ENCODE measurements at places on chromosomes 11 and 22. TPM values are rescaled to one million over a fixed set of nuclear protein-coding genes. Genes with fewer than 3 reads are reported as not detected.

DNA sequence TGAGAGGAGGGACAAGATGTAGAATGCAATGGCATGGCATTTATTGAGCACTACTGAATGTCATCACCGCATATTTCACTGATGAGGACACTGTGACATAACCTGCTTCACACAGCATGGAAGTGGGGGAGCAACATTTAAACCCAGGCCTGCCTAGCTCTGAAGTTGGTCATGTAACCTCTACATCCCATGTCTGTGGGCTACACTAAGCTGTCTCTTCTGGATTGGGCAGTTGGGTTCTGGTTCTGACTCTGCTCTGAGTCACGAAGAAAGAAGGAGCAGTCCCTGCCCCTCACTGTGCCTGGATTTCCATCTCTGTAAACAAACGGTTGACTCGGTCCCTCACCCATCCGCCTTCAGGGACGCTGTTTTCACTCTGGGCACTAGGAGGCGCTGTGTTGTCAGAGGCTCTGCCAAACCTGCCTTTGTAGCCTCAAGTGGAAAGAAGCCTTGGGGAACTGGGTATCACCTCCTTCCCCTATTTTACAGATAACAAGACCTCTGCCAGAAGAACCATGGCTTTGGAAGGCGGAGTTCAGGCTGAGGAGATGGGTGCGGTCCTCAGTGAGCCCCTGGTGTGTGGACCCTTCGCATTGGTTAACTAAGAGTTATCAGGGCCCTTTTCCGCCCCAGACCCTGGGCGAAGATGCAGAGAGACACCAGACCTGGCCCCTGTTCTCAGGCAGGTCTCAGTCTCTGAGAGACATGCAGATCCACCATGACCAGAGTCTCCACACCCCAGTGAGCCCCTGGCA is 12.7 kb upstream of the ARHGEF17 start:
- no peak overlapping the region for H3K4me3 ChIP-seq
- no peaks in the 10 kb centered on the region for H3K4me1 ChIP-seq
- no peaks in the 10 kb centered on the region for H3K27me3 ChIP-seq
- no peaks in the 10 kb centered on the region for H3K36me3 ChIP-seq
- H3K27ac ChIP-seq = no peak overlapping the region

- H3K36me3 ChIP-seq = peaks cover 96% of the 10 kb centered on the region
- H3K4me1 ChIP-seq = no peaks in the 10 kb centered on the region
- no peak overlapping the region for H3K27ac ChIP-seq
These were observed 7.8 kb downstream of the HNRNPUL2 start for GRCh38 chr11:62719302-62719978.

- peak overlapping the region; percentile 53 for H3K27ac ChIP-seq
- no peak overlapping the region for H3K4me3 ChIP-seq
- no peaks in the 10 kb centered on the region for H3K27me3 ChIP-seq
These were observed 18.7 kb downstream of the SYNGR1 start for GRCh38 chr22:39368461-39368911.

DNA sequence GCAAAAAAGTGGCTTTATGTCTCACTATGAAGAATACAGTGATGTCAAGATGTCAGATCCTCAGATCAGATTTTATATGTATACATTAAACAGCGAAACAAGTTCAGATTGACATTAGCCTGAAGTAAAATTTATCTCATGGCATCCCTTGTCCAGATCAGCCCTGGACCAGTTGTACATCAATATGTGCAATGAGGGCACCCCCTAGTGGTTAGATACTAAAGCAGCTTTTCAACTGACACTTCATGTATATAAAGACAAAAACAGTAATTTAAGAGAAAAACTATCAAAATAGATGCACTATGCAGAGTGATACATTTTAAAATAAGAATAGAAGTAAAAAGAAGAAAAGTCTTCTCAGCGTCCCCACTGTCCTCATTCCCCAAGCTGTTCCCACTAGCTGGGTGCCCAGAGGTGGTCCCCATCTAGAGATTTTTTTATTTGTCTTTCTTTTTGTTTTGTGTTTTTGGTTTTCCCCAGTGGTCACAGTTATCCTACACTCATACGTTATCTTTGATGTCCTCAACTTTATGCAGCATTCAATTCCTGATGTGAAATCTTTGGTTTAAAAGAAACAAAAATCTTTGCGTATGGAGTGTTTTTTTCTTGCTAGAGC is 2193.4 kb upstream of the RAG2 start:
- no peaks in the 10 kb centered on the region for H3K4me1 ChIP-seq
- H3K27me3 ChIP-seq = no peaks in the 10 kb centered on the region
- H3K4me3 ChIP-seq = no peak overlapping the region
- H3K27ac ChIP-seq = no peak overlapping the region
- H3K36me3 ChIP-seq = no peaks in the 10 kb centered on the region

- H3K27me3 ChIP-seq = no peaks in the 10 kb centered on the region
- H3K4me3 ChIP-seq = no peak overlapping the region
These were observed 1032.7 kb upstream of the TENM4 start for GRCh38 chr11:80473562-80473961.

- H3K4me3 ChIP-seq = no peak overlapping the region
- no peaks in the 10 kb centered on the region for H3K4me1 ChIP-seq
- no peaks in the 10 kb centered on the region for H3K27me3 ChIP-seq
- DNase-seq = peak; percentile 5
These were observed 4.3 kb downstream of the ATL3 start for GRCh38 chr11:63666874-63667273.

GRCh38 chr11:8267831-8268529 is 4.3 kb upstream of the LMO1 start:
- H3K4me3 ChIP-seq = peak overlapping the region; percentile 60
- H3K27ac ChIP-seq = no peak overlapping the region
- peaks cover 3% of the 10 kb centered on the region for H3K4me1 ChIP-seq
- peak; percentile 70 for DNase-seq

DNA sequence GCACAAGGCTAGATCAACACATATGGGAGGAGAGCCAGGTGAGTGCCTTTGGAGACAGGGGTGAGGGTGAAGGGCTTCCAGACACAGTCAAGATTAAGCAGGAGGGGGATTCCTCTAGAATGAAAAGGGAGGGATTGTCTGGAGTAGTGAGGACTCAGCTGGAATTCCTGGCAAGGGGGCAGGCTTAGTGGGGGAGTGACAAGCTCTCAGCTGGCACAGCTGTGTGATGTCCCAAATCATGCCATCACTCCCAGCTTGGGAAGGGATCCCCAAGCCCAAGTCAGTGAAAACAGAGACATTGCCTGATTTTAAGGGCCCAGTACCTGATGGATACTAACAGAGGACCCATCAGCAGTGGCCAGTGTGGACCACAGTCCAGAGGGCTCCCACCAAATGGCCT is 119.0 kb downstream of the MPPED2 start:
- no peaks in the 10 kb centered on the region for H3K27me3 ChIP-seq
- H3K27ac ChIP-seq = no peak overlapping the region
- H3K4me1 ChIP-seq = no peaks in the 10 kb centered on the region
- no peak for DNase-seq

DNA sequence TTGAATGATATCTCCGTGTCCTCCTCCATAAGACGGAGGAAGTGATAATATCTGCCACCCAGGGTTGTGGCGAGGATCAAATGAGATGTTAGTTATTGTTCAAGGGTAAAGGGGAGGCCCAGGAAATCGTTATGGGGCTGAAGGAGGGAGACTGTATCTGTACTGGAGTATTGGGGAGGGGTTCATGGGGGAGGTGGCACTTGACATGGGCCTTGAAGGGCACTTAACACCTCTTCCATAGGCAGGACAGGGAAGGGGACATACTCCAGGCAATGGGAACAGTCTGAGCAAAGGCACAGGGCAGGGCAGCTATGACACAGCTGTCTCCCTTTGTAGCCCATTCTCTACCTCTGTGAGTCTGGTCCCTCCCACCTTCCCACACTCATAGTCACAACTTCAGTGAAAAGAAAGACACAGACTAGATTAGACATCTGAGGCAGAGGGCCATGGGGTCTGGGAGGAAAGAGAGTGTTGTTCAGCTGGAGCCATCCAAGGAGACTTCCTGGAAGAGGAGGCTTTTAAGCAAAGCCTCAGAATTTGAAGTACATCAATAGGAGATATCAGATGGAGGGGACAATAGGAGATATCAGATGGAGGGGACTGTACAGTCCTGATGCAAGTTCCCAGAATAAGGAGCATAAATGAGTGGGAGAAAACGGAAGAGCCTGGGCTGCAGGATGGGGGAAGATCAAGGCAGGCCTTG is 15.8 kb upstream of the DGKZ start:
- H3K4me1 ChIP-seq = peaks cover 6% of the 10 kb centered on the region
- DNase-seq = no peak
- no peaks in the 10 kb centered on the region for H3K36me3 ChIP-seq

Gene APOBEC3B
- 4.1 TPM for total RNA-seq

GRCh38 chr11:125342281-125342930 is 153.7 kb downstream of the FEZ1 start:
- H3K27me3 ChIP-seq = peaks cover 6% of the 10 kb centered on the region
- H3K27ac ChIP-seq = no peak overlapping the region
- no peaks in the 10 kb centered on the region for H3K36me3 ChIP-seq
- H3K4me3 ChIP-seq = no peak overlapping the region
- no peak for DNase-seq

Gene CD248
- total RNA-seq = 0.38 TPM

- H3K27ac ChIP-seq = no peak overlapping the region
- no peak for DNase-seq
- H3K4me1 ChIP-seq = peaks cover 3% of the 10 kb centered on the region
These were observed 42.4 kb upstream of the RCE1 start for GRCh38 chr11:66800720-66801428.

Gene TLCD5
- total RNA-seq = 13.9 TPM

Gene GLYATL1
- total RNA-seq = 13.1 TPM

Gene EFEMP2
- total RNA-seq = 111 TPM

Gene ADAMTS15
- total RNA-seq = 1.0 TPM

DNA sequence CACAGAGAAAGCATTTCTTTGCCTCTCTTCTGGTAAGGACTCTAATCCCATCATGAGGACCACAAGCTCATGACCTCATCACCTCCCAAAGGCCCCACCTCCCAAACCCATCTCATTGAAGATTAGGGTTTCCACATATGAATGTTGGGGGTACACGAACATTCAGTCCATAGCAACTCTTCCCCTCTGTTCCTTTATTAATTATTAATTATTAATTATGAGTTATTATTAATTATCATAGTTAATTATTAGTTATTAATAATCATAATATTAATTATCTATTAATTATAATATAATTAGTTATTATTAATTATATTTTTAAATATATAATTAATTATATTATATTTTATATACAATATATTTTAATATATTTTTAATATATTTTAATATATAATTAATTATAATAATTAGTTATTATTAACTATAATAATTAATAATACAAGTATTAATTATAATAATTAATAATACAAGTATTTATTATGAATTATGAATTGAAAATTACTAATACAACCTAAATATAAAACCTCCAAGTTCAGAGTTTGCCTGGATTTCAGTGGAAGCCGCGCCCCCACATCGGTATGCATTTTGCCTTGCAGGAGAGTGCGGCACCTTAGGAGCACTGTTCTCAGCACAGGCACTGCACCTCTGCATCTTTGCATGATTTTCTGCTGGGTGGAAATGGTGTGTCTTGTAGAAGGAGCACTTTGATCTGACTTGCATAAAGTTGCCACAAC is 128.0 kb upstream of the FGF3 start:
- no peaks in the 10 kb centered on the region for H3K36me3 ChIP-seq
- H3K27me3 ChIP-seq = no peaks in the 10 kb centered on the region
- DNase-seq = no peak
- peaks cover 4% of the 10 kb centered on the region for H3K4me1 ChIP-seq
- no peak overlapping the region for H3K27ac ChIP-seq

DNA sequence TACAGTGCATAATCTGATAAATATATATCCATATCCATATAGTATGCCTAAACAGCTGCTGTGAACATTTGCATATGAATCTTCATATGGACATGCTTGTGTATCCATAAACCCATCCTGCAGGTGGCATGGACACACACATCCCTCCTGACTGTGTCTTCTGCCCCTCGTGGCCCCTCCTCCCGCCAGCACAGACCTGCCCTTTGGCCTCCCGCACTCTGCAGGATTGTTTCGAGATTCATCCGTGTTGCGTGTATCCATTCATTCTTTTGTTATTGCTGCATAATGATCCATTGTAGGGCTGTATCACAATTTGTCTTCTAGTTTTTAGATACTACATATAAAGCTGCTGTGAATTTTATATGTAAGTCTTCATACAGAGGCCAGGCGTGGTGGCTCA is 24.0 kb downstream of the ZBED4 start:
- H3K4me1 ChIP-seq = no peaks in the 10 kb centered on the region
- no peak overlapping the region for H3K27ac ChIP-seq
- no peaks in the 10 kb centered on the region for H3K27me3 ChIP-seq
- H3K4me3 ChIP-seq = no peak overlapping the region
- DNase-seq = no peak
- peaks cover 27% of the 10 kb centered on the region for H3K36me3 ChIP-seq

- no peaks in the 10 kb centered on the region for H3K27me3 ChIP-seq
- no peak overlapping the region for H3K27ac ChIP-seq
- H3K4me3 ChIP-seq = no peak overlapping the region
- H3K4me1 ChIP-seq = peaks cover 8% of the 10 kb centered on the region
- no peak for DNase-seq
These were observed 101.6 kb downstream of the CHST1 start for GRCh38 chr11:45563810-45564209.

GRCh38 chr11:82874646-82875523 is 25.3 kb downstream of the PRCP start:
- H3K27me3 ChIP-seq = no peaks in the 10 kb centered on the region
- H3K4me1 ChIP-seq = no peaks in the 10 kb centered on the region
- H3K4me3 ChIP-seq = peak overlapping the region; percentile 28
- H3K27ac ChIP-seq = no peak overlapping the region

DNA sequence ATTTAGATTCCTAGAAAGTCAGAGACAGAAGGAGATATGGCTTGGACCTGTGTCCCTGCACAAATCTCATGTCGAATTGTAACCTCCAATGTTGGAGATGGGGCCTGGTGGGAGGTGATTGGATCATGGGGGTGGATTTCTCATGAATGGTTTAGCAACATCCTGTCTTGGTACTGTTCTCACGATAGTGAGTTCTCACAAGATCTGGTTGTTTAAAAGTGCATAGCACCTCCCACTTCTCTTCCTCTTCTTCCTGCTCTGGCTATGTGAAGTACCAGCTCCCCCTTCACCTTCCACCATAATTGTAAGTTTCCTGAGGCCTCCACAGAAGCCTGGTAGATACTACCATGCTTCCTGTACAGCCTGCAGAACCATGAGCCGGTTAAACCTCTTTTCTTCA is 27.6 kb upstream of the PAMR1 start:
- H3K4me3 ChIP-seq = no peak overlapping the region
- no peaks in the 10 kb centered on the region for H3K36me3 ChIP-seq
- H3K27me3 ChIP-seq = no peaks in the 10 kb centered on the region

Gene UPK2
- 0.38 TPM for total RNA-seq

DNA sequence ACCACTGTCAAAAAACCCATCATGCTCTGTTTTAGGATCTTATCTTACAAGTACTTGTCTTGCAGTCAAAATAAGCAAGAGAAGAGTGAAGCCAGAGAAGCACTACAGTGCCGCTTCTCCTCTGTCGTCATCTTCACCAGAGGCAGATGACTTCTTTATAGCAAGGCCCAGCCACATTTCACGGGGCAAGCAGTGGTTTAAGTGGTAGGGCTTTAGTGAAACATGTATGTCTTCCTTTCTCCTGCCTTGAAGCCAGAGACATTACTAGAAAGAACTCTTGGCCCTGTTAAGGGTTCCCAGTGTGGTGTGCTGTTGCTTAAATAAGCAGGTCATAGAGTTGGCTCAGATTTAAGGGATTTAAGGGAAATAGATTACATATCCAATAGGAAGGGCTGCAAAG is 42.9 kb upstream of the DEPDC7 start:
- no peak overlapping the region for H3K4me3 ChIP-seq
- peaks cover 59% of the 10 kb centered on the region for H3K36me3 ChIP-seq
- DNase-seq = no peak
- no peaks in the 10 kb centered on the region for H3K27me3 ChIP-seq

GRCh38 chr22:47928631-47929030 is 1166.2 kb downstream of the TBC1D22A start:
- H3K4me3 ChIP-seq = no peak overlapping the region
- no peaks in the 10 kb centered on the region for H3K36me3 ChIP-seq
- no peaks in the 10 kb centered on the region for H3K4me1 ChIP-seq
- no peaks in the 10 kb centered on the region for H3K27me3 ChIP-seq
- no peak for DNase-seq
- H3K27ac ChIP-seq = no peak overlapping the region

Gene EFCAB6
- total RNA-seq = 1.8 TPM

Gene OR4C15
- not detected for total RNA-seq
